ENCODE measurements at places on chromosomes 1 and 21.

- DNase-seq = no peak
These were observed 55.6 kb downstream of the SLC19A1 start for GRCh38 chr21:45486443-45487160.

- no peak for DNase-seq
These were observed 294.9 kb upstream of the ADGRL2 start for GRCh38 chr1:81505831-81506230.

DNA sequence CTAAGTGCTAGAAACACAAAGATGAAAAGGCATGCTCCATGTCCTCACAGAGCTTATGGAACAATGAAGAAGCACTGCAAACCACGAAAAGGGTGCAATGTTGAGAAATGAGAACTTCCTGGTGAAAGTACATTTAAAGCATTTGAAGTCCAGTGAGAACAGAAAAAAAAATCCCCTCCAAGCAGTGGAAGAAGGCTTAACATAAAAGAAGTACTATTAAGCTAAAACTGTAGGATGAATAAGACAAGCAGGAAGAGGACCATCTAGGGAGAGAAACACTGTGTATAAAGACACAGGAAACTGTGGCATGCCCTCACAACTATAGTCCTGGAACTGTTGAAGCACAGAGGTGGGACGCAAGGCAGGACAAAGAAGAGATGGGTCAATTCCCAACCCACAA is 10.0 kb downstream of the TP53BP2 start:
- DNase-seq = no peak

GRCh38 chr1:42181687-42182086 is 17.1 kb upstream of the GUCA2A start:
- no peak for DNase-seq

DNA sequence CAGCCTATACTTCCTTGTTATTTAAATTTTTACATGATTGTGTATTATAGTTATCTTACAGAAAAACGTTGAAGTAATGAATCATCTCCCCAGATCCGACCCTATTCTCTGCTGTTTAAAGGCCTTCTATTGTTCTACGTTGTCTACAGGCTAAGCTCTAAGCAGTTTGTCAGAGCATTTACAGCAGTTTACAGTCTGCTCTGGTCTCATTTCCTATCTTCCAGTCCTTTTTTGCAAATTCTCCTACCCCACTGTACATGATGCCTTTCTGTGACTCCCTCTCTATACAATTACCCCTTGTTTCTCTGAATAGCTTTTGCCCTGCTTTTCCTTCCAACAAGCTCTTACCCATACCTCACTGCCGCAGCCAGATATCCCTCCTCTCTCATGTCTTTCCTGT is 319.2 kb upstream of the FMN2 start:
- DNase-seq = no peak

- DNase-seq = no peak
These were observed 377.8 kb downstream of the MATN1 start for GRCh38 chr1:30345491-30346130.

DNA sequence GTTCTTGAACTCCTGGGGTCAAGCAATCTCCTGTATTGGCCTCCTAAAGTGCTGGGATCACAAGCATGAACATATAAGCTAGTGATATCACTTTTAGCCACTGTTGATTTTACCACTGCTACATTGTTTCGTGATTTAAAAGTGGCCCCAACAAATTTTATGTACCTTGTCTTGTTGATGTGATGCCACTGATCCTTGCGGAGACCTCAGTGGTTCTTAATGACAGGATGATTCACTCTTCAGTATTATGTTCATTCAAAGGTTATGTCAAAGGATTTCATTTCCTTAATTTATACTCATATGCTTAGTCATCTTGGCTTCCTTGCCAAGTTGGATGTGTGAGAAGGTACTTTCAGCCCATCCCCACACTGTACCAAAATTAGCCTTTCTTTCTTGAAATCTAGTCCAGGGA is 12.1 kb downstream of the PRKACB start:
- DNase-seq = no peak

DNA sequence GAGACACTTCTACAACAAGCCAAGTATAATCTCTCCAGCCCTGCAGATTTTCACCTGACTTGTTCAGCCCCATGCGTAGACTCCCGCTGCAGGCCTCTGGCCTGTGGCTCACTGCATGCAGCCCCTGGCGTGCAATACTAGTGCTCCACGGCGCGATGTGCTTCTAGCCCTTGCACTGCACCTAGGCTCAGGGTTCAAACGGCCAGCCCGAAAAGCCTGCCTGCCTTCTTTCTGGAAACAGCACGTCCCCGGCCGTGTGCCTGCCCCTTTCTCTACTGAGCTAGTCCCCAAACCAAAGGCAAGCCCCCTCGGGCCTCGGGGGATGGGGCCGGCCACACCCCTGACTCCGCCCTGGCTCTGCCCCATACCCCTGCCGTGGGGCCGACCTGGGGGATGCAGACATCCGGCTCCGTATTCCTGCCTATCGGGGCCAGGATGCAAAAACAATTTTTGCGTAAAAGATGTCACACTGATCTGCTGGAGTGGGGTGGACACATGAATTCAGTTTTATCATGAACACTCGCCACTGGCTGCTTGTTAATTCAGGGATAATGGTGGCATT is 26.3 kb upstream of the TRAPPC10 start:
- no peak for DNase-seq

GRCh38 chr1:36463463-36463802 is 751 bp downstream of the MRPS15 start:
- DNase-seq = no peak

- no peak for DNase-seq
These were observed 22.1 kb downstream of the UCK2 start for GRCh38 chr1:165849353-165850133.

GRCh38 chr1:162561037-162561615 is 396 bp upstream of the UAP1 start:
- DNase-seq = peak; percentile 97

- no peak for DNase-seq
These were observed 825 bp downstream of the TMEM39B start for GRCh38 chr1:32073299-32074229.

- DNase-seq = no peak
These were observed 50.2 kb downstream of the DPYD start for GRCh38 chr1:97870589-97870988.

GRCh38 chr1:85617633-85618100 is 37.1 kb downstream of the CCN1 start:
- DNase-seq = no peak

DNA sequence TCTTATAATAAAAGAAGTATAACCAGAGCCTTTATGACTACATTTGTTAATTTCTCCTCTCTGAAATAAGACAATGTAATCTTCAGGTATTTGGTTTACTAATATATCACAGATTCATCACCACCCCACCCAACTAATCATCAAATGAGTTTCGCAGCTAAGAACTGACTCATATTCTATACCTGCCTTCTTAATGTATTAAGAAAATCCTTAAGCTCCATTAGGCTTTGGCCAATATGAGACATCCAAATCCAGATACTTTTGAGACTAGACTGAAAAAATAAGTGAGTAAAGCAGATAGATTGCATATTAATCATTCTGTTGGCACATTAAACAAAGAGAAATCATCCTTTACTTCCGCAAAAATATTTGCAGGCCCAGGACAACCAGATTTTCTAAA is 18.7 kb upstream of the FMO2 start:
- no peak for DNase-seq

- no peak for DNase-seq
These were observed 3.8 kb downstream of the DNALI1 start for GRCh38 chr1:37560401-37561132.

DNA sequence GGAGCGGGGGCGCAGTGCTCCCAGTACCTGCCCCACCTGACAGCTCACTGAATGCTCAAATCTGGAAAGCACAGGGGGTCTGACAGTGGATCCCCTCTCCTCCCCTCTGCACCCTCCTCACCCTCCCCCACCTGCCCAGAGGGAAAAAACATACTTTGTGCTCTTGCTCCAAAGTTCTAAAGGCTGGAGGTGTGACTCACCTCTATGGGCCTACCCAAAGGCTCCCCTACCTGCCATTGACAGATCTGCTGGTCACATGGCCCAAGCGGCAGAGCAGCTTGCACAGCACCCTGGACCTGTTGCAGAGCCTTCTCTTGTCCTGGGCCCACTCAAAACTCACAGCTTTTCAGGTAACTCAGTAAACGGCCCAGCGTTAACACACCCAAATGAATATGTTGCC is 55.7 kb downstream of the ADSS2 start:
- DNase-seq = no peak

DNA sequence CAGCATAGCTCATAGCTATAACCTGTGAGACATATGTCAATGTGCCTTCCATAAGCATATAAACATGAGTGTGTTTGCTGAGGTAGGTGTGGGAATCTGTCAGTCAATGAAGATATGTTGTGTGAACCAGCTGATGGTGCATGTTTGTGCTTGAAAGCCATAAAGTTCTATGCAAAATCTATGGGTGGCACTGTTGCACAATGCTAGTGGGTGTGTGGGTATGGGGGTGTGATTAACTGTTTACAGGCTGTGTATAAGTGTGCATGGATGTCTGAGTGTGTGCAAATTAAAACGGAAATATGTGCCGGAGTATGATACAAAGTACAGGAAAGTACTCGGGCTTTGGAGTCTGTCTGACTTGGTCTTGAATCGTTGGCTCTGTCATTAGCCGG is 1.0 kb upstream of the ATP2B4 start:
- peak; percentile 56 for DNase-seq

GRCh38 chr1:7322283-7322785 is 448.8 kb upstream of the VAMP3 start:
- DNase-seq = no peak

GRCh38 chr1:200628223-200628881 is 7.8 kb upstream of the KIF14 start:
- peak; percentile 42 for DNase-seq

- no peak for DNase-seq
These were observed 6.6 kb upstream of the DOP1B start for GRCh38 chr21:36149788-36150711.

DNA sequence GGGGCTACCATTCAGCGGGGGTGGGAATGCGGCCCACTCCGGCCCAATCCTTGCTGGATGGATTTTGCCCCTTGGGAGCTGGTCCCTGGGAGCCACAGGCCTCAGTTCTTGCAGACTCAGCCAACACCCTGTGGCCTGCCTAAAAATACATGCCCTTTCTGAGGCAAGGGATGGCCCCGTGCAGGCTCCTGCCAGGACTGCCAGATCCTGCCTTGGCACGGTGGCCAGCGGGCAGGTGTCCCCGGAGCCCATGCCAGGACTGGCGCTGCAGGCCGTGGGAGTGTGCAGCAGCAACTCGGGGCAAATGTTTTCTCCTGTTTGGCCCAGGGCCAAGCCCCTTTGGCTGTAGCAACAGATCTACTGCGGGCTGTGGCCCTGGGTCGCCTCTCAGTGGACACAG is 1.6 kb upstream of the PANK4 start:
- no peak for DNase-seq

GRCh38 chr1:1954831-1955441 is 35.9 kb upstream of the TMEM52 start:
- peak; percentile 31 for DNase-seq

DNA sequence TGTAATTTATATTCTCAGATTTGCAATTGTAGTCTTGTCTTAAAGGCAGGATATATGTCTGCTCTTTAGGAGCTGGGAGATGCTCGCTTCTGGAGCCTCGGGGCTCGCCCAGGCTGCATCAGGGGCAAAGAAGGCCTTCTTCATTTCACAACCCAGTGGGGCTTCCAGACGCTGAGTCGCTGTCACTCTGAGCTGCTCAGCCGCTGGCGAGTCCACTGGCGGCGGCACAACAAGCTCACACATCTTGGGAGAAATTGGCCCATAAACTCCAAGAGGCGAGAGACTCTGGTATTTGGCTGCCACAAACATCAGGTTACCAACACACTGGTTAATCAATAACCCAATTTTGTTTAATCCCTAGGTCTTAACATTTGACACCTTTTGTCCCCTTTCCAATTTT is 216.6 kb downstream of the ATG4C start:
- no peak for DNase-seq

DNA sequence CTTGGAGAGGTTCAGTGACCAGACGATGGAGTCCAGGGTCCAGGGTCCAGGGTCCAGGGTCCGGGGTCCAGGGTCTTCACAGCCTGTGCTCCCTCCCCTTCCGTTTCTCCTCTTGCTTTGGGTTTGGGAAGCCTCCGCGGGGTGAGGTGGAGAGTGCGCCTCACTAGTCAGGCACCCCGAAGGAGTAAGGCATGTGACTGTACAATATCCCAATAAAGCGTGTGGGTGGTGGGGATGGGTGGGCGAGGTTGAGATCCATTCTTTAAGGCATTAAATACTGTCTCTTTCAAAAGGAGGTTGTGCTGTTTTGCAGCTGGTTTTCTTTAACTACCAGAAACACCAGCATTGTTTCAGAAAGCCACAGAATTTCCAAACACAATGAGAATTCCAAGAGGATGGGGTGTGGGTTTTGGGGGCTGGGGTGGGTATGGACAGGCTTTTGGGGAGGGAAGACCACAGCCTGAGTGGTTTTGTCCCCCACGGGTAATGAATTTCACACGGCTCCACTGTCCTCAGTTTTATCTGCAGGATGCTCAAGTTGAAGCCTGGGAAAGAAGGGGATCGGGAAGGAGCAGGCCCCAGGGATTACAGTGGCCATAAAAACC is 65.7 kb downstream of the KIF26B start:
- no peak for DNase-seq

GRCh38 chr1:39842836-39843235 is 40.5 kb downstream of the TRIT1 start:
- no peak for DNase-seq

DNA sequence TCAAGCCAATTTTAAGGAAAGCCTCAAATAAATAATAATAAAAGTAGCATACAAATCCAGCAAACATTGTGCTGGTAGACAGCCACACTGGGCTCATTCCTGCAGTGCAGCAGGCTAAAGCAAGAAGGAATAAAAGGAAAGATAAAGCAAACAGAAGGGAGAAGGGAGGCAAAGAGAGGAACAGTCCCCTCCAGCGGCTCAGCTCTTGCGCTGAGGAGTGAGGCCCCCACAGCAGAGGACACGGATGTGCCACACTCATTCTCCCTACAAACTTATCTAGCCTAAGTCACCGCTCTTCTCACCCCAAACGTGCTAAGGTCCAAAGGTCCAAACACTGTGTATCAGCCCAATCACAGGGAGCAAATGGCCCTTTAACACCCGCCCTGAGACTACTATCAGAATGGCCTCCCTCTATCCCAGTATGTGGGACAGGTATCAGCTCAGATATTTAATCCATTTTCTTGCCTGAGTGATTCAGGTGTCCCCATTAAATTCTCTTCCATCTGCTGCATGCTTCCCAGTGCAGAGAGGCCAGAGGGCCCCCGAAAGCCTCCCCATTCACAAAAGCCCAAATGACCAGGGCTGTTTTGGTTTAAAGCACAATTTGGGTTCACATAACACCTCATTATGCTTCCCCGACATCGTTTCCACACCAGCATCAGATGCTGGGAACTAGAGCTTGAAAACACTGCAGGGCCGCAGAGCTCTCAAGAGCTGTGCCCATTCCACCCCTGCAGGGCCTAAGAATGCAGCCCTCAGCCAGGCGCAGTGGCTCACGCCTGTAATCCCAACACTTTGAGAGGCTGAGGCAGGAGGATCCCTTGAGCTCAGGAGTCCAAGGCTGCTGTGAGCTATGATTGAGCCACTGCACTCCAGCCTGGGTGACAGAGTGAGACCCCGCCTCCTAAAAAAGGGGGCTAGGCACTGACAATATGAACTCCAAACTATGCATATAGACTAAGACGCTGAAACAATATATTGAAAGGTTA is 17.8 kb downstream of the CAPZB start:
- DNase-seq = no peak

Data from stimulated activated CD4-positive, alpha-beta T cell treated with anti-CD3 and anti-CD28 coated beads, Interleukin-1b, Interleukin-23, amount 100 ng/mL, for 48 hours (primary cell).